ENCODE measurements at places on chromosomes 3 and 15.

- no peak for DNase-seq
These were observed 49.5 kb downstream of the CCDC12 start for GRCh38 chr3:46926871-46927717.

DNA sequence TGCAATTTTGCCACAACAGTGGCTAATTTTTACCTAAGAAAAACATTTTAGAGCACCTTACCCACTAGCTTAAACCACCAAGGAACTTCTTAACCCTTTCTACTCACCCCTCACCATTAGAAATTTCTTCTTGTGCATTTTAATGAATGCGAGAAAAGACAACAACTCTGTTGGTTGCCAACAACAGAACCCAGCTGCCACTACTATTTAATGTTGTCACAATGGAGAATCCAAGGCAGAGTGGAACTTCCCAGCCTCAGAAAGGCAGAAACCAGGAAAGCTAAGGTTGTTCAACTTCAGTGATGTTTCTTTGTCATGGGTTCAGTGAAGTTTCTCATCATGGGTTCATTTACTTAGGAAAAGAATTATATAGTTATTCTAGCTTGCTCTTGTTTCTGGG lies 325.2 kb upstream of the ARL6 start:
- no peak for DNase-seq

DNA sequence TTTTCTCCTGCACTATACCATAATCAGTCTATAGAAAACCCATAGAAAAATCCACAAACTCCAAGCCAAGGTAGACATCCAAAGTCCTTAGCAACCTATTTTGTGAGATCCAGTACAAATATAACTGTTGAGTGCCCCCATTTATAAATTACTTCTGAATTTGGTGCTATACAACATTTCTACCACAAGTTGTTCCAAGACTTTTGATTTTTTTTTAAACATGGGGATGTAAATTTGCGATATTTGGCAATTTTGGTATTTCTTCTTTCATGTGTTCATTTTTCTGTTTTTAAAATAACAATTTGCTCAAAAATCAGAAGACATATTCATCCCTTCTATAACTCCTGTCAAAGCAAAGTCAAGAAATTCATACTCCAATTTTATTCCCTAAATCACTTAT lies 763.8 kb downstream of the ROBO1 start:
- DNase-seq = no peak

- no peak for DNase-seq
These were observed 88.7 kb downstream of the NR1D2 start for GRCh38 chr3:24033818-24034217.

DNA sequence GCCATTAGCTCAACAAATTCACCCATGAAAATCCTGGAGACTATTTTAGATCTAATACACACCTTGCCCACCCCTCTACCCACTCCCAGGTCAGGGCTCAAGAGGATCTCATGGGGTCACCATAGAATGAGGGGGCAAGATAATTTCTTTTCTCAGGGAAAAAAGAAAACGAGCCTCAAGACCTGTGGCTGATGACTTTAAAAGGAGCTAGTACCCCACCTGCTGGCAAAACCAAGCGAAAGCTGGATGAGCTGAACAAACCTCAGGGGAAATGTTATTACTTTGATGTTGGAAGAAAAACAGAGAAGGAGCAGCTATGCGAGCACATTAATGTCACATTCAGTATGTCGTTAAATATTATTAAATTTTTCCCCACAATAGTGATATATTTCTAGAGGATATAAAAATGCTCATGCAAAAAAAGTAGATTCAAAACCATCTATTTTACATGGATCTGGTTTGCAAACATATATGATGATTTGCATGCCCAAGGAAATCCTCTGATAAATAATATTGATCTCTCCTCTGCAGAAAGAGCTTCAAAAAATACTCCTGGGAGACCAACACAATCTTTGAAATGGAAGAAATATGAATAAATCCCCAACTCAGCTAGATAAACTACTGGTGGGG lies 37.7 kb downstream of the PLD1 start:
- peak; percentile 24 for DNase-seq

DNA sequence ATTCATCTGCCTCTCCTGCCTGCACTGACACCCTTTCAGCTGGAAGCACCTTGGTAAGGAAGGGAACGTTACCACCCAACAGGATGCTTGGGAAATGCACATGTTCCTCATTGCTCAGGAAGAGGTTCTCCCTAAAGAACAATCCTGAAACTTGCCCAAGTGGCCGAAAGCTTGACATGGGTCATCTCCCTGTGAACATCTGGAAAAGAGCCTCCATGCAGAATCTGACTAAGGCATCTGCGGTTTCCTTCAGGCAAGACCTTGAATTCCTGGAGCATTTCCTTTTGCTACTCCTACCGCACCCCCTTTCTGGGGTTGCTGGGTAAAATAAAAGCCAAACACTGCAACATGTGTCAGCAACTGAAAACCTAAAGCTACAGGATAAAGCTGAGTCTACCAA lies 68.7 kb upstream of the SNRK start:
- DNase-seq = no peak

- no peak for DNase-seq
These were observed 70.3 kb downstream of the LYSMD4 start for GRCh38 chr15:99662903-99663302.

DNA sequence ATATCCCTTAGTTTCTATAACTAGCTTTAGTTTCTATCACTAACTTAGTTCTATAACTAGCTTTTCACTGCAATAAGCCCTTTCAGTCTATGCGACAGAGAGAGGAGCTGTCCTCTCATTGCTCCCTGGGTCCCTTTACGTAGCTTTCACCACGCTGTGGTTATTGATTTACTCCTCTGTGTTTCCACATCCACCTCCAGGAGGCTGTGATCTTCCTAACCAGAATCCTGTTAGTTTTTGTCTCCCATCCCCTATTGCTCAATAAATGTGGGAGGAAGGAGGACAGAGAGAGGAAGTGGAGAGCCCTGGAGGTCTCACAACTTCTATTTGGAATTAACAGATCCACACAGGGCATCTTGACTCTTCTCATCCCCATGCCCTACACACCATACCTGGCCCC lies 1036.1 kb downstream of the MCTP2 start:
- no peak for DNase-seq

DNA sequence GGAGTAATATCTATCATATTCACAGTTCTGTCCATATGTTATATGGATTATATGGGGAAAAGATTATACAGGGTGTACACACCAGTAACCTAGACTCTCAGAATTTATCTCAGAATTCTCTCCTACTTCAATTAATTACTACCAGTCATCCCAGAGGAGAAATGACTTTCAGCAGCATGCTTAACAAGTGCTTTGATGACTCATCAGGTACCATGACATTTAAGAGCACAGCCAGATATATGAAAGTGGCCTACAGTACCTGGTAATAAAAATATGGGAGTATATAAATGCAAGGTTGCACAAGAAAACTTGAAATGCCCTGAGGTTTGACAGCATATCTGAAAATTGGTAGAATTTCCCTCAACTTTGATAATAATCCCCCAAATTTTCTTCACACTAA lies 1273.0 kb downstream of the OTOL1 start:
- DNase-seq = no peak

DNA sequence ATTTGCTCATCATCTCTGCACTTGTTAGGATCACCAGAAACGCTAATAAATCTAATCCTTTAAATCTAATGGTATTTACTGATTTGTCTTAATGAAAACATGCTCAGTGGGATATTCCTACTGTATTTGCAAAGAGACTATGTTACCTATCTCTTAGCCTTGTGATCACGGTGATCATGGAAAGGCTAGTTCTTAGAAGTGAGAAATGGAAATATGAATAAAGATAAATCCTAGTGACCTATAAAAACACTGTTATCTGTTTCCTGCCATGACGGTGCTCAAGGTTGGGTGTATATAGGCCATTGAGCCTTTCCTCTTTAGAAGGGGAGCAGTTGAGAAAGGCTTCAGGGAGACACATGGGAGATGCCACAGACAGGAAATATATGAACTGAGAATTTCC lies 116.3 kb downstream of the THRB start:
- no peak for DNase-seq

GRCh38 chr15:42274702-42274989 lies 1.4 kb upstream of the TMEM87A start:
- no peak for DNase-seq
